ENCODE measurements at places on chromosomes 2 and 18. TPM values are rescaled to one million over a fixed set of nuclear protein-coding genes. Genes with fewer than 3 reads are reported as not detected.

Gene PDIA6
- 81.2 TPM for total RNA-seq

Gene TMBIM1
- total RNA-seq: 84.9 TPM

Gene REEP1
- total RNA-seq: not detected

- no peaks in the 10 kb centered on the region for H3K27me3 ChIP-seq
- no peaks in the 10 kb centered on the region for H3K36me3 ChIP-seq
- H3K4me3 ChIP-seq: no peak overlapping the region
Measured at GRCh38 chr2:149651229-149651628, 63.7 kb upstream of the MMADHC start.

DNA sequence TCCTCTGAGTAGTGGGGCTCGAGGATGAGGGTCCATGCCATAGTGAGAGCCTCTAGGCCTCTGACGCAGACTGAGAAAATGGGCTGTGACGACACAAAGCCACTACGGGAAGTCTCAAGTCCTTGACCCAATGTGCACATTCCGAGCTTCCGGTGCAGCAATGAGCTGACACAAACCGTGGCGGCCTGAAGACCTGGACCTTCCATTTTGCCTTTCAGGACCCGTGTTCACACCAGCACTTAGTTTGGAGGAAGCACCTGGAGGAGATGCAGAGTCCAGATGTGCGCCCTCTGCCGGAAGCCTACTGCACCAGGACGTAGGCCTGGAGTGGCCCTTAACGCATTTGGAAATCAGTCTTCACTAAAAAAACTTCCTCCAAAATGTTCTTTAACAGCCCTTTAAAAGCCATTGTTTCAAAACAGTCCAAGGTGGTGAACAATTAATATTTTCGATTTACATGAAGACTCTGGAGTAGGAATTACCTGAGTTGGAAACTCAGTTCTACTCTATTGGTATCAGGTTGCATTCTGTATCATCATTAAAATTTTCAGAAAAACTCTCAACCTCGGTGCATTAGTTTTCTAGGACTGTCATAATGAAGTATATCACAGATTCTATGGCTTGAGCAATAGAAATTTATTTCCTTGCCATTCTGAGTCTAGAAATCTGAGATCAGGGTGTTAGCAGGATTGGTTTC is 33.9 kb downstream of the BMP10 start:
- H3K4me3 ChIP-seq: no peak overlapping the region
- DNase-seq: peak; percentile 53
- peaks cover 7% of the 10 kb centered on the region for H3K4me1 ChIP-seq
- H3K27me3 ChIP-seq: no peaks in the 10 kb centered on the region
- no peaks in the 10 kb centered on the region for H3K36me3 ChIP-seq
- no peak overlapping the region for H3K27ac ChIP-seq

DNA sequence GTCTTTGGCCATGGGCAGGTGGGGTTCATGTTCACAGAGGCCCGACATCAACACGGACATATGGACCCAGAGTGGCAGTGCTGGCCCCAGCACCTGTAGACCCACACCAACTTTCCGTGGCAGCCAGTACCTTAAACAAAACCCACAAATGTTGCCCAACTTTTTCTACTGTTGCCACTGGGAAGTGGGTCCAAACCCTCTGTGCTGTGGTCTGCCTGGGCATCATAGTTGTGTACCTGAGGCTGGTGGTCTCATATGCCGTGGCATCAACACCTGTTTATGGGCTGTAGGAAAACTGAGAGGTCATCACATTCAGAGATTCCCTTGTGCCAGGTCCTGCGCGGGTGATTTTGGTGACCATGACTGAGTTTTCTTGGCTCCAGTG is 79.9 kb downstream of the SH3RF3 start:
- no peak overlapping the region for H3K4me3 ChIP-seq
- no peak overlapping the region for H3K27ac ChIP-seq
- no peak for DNase-seq
- H3K36me3 ChIP-seq: no peaks in the 10 kb centered on the region
- H3K27me3 ChIP-seq: no peaks in the 10 kb centered on the region

DNA sequence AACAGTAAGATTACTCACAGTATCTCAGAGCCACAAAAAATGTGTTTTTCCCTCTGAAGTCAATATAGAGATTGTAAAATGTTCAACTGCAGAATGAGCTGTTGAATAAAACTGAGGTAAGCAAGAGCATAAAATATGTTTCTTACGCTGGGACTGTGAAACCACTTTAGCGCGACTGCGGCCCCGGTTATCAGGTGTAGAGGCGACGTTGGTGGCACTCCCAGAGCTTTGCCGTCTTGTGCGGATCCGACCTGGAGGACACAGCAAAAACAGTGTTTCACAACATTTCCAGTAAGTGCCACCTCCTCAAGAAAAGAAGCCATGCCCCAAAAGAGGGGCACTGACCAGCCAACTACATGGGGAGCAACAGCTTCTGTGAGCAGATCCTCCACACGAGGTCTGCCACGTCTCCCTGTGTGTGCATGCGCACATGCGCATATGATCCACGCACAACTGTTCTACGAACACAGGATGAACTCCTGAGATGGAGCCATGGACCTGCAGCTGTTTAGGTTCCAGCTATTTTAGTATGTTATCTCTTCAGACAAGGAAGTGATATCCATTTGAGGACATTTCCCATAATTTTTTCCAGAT is 100.7 kb upstream of the RNU4ATAC start:
- H3K4me3 ChIP-seq: no peak overlapping the region
- peaks cover 47% of the 10 kb centered on the region for H3K36me3 ChIP-seq
- no peaks in the 10 kb centered on the region for H3K27me3 ChIP-seq
- H3K4me1 ChIP-seq: no peaks in the 10 kb centered on the region
- no peak overlapping the region for H3K27ac ChIP-seq

DNA sequence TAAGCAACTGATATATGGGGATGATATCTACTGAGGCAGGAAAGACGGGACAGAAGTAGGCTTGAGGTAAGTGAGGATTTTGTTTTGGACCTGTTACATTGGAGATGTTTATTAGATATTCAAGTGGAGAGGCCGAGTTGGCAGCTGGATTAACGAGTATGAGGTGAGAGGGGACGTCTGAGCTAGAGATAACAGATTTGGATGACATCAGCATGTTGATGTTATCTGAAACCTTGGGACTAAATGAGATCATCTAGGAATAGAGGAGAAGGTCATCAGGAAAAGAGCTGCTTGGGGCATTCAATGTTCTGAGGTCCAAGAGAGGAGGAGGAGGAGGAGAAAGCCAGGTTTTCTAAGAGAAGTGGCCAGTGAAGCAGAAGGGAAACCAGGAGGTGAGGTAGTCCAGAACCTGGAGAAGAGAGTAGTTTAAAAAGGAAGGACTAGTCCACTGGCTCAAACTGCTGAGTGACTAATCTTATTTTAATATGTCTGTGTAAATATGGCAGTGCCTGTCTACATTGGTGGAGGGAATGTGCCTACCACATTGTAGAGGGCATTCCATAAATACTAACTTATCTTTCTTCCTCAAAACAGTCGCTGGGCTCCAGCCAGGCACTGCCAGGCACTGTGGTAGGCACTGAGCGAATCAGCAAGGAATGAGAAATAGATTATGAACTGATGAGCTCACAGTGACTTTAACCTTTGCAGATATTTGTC is 488.3 kb downstream of the DLGAP1 start:
- H3K27ac ChIP-seq: no peak overlapping the region
- no peak for DNase-seq
- no peaks in the 10 kb centered on the region for H3K27me3 ChIP-seq
- no peaks in the 10 kb centered on the region for H3K4me1 ChIP-seq

GRCh38 chr2:156423674-156424282 is 12.4 kb upstream of the GPD2 start:
- H3K36me3 ChIP-seq: no peaks in the 10 kb centered on the region
- H3K27ac ChIP-seq: no peak overlapping the region
- no peaks in the 10 kb centered on the region for H3K4me1 ChIP-seq
- H3K27me3 ChIP-seq: no peaks in the 10 kb centered on the region
